CD4-positive, alpha-beta T cell (primary cell): ENCODE measurements at places on chromosomes 2 and 18.
A peak's percentile ranks its signal among the peaks of the same experiment; 100 is the strongest.

DNA sequence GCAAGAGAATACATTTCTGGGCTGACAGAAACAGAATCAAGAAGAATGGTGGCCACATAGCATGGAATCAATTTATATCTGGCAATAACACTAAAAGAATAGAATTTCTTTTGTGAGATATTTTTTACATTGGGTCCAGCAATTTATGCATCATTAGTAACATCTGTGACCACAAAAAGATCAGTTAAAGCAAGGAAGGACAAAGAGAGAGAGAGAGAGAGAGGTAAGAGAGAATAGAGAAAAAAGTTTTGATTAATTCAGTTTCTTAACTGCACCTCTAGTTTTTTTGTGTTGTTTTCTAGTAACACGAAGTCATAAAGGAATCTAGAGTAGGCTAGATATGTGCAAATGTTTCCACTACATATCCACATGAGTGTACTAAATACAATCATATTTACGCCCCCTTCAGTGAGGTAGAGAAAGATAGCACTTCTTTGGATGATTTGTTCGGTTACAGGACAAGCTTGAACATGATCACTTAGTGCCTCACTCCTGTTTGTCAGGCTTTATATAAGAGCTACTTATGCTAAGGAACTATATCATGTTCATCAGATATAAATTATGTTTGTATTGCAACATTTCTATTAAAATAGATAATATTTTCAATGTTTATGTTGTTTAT is 247.4 kb upstream of the COL3A1 start:
- no peak for DNase-seq

DNA sequence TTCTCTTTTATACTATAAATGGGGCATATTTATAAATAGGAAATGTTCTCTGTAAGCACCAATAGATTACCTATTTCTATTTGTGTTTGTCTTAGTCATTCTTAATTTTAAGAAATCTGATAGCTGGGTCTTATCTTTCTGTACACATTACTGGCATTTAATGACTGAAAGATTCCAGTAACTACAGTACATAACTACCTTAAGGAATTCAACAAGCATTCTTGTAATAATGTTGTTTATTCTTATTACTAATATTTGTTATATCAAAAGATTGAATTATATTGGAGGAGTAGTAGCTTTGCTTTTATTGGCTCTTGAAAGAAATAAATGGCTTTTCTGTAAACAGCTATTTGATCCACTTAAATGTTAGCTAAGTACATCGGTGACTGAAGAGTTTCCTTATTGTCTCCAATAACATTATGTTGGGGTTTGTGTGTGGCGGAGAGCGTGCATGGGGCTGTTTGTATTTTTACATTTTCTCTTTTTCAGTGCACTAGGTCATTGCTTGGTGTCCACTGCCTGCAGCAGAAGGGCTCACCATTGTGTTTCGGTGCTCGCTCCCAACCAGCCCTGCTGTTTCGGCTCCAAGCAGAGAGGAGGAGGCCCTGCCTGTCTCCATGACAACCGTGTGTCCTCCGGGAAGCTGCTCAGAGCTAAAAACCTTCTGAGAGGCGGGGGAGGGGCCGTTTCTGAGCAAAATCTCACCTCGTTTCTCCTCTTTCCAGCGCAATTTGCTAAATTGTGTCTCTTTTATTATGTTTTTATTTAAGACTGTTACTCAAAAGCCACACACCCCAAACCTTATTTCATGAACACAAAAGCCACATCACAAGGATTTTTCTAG is 112.5 kb upstream of the SLC38A11 start:
- DNase-seq = no peak

GRCh38 chr2:42132966-42133641 is 36.0 kb upstream of the EML4 start:
- peak; percentile 83 for DNase-seq

DNA sequence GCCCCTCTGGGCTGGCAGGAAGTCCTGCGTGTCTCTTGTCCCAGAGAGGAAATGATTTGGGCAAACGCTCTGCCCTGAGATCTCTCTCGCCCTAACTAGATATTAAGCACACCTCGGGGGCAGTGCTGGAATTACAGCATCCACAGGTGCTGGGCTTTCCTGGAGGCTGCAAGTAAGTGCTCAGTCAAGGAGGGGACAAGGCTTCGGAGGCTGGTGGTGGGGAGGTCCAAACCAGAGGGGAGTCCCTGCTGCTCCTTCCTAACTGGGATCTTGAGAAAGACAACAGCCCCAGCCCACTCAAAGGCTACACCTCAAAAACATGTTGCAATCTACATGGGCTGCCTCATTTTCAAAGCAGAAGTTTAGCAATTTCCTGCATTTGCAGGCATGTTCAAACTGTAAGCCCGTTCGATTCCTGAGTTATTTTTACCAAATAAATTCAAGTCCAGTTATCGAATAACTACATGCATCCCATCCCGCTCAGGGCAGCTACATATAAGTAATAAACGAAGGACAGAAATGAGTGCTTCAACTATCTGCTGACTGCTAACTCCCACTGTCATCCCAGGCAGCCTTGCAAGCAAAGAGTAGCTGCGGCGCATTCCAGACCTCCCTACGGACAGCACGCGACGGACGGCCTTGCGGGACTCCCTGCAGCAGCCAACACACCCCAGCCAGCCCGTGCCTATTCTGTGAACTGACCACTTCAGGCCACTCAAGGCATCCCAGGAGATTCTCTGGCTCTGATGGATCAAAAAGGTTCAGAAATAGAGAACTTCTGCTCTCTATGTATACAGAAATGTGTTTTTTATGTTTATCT is 27.5 kb downstream of the ZNF516 start:
- DNase-seq = no peak

DNA sequence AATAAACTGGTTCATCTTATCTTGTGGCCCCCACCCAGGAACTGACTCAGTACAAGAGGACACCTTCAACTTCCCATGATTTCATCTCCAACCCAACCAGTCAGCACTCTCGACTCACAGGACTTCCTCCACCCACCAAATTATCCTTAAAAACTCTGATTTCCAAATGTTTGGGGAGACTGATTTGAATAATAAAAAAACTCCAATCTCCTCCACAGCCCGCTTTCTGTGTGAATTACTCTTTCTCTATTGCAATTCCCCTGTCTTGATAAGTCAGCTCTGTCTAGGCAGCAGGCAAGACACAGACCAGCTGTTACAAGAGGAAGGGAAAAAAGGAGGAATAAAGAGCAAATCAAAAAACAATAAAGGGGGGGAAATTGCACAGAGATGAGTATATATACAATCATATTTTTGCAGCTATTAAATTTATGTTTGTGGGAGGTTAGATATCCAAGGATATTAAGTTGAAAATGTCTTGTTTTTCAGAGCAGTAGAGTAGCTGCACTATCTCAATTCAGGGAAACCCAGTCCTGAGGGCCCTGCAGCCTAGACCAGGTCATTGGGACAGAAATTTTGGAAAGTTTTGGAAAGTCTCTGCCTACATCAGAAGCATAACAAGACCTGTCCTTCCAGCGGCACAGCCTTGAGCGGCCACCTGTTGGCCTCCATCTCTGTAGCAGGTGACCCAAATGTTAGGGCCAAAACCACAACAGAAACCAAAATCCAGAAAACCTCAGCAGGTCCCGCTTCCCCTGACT is 32.8 kb upstream of the SIGLEC15 start:
- no peak for DNase-seq

GRCh38 chr18:78238404-78239089 is 741.1 kb upstream of the SALL3 start:
- no peak for DNase-seq
